ENCODE measurements at places on chromosomes 3 and 15.

DNA sequence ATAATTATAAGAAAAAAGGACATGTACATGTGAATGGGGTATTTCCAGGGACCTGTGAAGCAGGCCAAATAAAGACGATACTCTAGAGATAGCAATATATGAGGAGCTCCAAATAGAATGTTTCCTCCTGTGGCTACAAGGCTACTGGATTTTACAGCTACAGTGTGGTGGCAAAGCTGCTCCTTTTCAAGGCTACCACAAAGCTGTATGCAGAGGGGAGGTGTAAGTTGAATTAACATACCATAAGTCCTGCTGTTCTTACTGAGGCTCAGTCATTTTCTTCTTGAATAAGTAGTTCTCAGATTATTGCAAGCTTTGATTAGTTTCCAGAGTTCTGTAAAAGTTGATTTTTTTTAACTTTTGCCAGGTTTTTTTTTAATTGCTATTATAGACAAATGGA lies 1184.6 kb upstream of the EPHA6 start:
- DNase-seq = no peak

GRCh38 chr3:27160779-27161287 lies 208.3 kb downstream of the NEK10 start:
- no peak for DNase-seq

DNA sequence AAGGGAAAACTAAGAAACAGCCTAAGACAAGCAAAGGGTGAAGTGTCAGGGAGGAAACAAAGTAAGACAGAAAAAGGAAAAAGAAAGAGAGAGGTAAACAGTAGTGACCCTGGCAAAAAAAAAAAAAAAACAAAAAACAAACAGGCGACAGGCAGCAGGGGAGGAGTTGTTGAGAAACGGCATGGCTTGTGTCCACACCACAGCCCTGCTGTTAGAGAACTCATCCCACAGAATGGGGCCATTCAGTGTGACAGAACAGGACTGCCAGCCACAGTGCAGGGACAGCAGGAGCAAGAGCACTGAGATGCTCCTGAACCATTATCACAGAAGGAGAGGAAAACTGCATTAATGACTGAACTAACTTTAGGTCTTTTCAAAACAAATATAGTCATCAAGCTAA lies 29.7 kb downstream of the MECOM start:
- DNase-seq = no peak

DNA sequence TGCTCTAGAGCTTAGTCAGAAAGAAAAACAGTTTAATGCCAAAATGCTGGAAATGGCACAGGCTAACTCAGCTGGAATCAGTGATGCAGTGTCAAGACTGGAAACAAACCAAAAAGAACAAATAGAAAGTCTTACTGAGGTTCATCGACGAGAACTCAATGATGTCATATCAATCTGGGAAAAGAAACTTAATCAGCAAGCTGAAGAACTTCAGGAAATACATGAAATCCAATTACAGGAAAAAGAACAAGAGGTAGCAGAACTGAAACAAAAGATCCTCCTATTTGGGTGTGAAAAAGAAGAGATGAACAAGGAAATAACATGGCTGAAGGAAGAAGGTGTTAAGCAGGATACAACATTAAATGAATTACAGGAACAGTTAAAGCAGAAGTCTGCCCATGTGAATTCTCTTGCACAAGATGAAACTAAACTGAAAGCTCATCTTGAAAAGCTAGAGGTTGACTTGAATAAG lies 150.5 kb upstream of the LRRFIP2 start:
- no peak for DNase-seq

DNA sequence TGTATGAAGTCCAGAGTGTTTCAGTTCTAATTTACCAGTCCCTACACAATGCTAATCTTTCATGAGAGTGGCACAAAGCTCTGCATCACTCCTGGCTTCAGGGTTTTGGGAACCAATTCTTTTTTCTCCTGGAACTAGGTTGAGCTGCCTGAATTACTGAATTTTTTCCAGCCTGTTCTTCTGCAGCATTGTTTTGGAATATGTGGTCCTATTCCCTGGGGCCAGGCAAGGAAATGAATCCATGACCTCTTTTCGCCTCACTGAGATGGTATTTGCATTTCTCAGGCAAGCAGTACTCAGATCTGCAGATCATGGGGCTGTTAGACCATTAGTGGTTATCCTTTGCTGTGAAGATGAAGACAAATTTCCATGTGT lies 25.6 kb upstream of the GPR171 start:
- no peak for DNase-seq

DNA sequence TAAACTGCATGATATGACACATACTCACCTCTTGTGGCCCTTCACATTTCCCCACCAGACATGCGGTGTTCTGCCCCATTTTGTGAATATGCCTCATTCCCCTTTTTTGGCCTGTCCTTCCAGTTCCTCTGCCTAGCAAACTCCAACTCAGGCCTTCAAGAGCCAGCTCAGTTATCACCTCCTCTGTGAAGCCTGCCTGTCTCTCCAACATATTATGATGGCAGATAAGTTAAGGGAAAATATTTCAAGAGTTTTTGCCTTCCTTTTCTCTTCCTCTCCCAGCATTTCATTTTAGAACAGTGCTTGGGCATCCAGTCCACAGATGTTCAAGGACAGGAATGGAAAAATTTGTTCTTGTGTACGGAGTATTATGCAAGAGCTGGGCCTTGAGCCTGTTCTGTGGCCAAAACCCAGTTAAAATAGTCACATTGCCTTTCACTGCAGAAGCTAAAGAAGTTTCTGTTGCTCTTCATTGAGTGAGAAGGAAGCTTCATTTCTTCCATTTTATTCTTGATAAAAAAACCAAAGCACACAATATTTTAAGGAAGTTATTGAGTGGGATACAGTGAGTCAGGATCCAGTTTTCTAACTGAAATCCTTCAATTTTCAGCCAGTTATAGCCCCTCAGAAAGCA lies 192.0 kb downstream of the GHSR start:
- no peak for DNase-seq

- no peak for DNase-seq
Observed at GRCh38 chr3:108177536-108177935, 44.7 kb downstream of the IFT57 start.

- DNase-seq = no peak
Observed at GRCh38 chr15:43214592-43215295, 6.1 kb downstream of the EPB42 start.

DNA sequence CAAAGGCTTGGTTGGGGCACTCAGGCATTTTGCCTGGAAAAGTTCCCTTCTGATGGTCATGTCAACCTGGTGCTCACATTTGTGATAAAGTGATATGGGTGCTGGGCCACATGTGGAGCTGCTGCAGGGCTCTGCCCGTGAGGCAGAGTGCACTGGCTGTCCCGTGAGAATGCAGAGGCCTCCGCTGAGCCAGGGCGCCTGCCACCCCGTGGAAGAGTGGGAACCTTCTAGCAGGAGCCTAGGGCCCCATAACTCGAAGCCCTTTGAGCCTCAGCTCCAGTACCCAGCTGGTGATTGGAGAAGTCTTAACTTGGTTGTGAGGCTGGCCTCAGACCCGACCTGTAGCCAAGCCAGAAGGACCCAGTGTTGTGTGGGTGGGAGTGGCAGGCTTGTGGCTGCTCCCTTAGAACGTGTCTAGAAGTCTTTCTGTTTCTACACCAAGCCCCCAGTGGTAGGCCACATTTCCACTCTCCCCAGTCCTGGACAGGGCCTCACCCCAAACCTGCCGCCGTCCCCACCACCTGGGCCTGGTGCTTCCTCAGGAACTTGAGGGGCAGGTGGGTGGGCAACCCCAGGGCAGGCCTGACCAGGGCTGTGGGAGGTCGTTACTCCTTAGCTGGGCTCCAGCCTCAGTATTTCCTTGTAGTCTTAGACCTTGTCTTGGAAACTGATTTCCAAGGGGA lies 19.7 kb downstream of the SEC61A1 start:
- no peak for DNase-seq

GRCh38 chr3:170689296-170689829 lies 103.5 kb upstream of the SLC7A14 start:
- no peak for DNase-seq

- DNase-seq = no peak
Observed at GRCh38 chr3:43926055-43926454, 235.3 kb downstream of the ABHD5 start.

DNA sequence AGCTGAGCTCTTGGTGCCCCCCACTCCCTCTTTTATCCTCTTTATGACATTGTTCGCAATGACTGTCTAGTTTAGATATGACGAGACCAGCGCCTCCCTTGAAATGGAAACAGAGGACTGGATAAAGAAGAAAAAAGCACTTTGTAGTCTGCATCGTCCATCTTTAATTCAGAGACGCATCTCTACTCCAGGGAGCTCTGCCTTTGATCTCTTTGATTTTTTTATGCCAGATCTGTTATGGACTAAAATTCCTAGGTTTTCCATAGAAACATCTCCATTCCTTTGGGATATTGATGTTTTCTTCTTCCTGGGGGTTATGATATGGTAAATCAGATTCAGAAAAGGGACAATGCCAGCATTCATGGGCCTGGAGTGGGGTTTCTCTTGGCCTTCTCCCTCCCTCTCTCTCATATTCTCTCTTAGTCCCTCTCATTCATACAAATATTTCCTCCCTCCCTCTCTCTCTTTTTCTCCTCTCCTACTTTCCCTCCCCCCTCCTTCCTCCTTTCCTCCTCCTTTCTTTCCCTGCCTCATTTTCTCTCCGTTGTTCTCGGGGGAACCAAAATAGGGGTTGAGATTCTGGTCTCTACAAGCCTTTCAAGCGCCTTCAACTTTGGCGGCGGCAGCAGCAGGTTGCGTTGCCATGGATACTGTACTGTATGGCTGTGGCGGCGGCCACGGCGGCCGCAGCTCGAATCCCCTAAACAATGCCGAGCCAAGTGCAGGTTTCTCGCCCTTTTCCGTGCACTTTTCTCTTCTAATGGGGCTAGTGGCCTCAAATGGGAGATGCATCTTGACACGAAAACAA lies 45.5 kb downstream of the ZIC4 start:
- DNase-seq = no peak

DNA sequence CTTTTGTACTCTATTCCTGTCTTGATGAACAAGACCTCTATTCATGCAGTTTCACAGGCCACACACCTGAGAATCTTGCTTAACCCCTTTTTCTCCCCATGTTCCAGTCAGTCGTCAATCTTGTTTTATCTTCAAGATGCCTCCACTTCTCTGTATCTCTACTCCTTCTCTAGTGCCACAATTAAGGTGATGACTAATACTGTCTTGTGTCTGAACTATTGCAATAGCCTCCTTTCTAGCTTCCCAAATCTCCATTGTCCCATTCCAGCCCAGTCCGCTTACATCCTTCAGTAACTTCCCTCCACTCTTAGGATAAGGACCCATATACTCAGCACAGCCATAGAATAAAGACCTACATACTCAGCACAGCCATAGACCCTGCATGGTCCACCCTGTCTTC lies 24.7 kb downstream of the CHST14 start:
- no peak for DNase-seq

- DNase-seq = no peak
Observed at GRCh38 chr3:69855436-69856162, 116.3 kb downstream of the MITF start.

DNA sequence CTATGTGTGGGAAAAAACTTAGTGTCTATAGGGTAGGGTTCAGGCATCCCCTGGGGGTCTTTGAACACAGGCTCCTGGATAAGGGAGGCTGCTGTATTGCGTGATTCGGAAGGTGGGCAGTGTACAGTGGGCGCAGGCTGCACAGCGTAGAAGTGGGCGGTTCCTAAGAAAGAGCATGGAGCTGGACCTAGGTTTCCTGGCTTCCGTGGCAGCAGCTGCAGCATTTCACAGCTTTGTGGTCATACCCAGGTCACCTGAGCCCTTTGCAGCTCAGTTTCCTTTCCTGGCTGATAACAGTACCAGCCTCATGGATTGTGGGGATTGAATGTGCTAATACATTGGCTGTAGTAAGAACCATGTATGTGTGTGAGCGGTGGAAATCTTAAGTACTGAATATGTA lies 22.2 kb downstream of the CFAP100 start:
- no peak for DNase-seq

GRCh38 chr3:125128861-125129501 lies 73.2 kb upstream of the HEG1 start:
- DNase-seq = no peak

DNA sequence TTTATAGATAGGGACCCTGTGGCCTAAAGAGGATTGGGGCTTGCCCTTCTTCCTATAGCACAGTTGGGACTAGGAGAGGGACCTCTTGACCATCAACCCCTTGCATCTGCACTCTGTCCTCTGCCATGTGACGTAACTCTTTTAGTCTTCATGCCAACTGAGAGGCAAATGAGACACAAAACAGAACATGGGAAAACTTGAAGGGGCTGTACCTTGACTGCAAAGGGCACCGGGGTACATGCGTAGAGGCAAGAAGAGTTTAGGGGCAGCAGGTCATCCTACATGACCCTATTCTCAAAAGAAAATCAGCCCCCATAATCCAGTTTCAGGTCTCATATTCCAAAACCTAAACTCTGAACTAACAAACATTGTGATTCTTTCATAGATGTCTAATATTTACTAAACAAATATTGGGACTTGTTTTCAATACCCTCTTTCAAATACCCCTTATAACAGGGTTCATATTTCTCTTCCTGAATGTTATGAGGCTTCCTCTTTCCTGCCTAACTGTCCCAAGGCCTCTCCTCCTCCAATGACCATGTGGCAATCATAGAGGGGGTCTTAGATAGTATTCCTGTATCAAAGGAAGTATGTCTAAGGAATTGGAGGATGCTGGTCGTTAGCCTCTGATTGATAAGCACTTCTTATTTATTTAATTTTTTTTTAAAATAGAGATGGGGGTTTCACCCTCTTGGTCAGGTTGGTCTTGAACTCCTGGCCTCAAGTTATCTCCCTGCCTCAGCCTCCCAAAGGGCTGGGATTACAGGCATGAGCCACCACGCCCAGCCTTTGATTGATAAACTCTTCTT lies 20.6 kb downstream of the ACKR2 start:
- no peak for DNase-seq

- DNase-seq = no peak
Observed at GRCh38 chr3:118799303-118799702, 235.3 kb downstream of the IGSF11 start.

GRCh38 chr3:193938613-193939012 lies 197.3 kb upstream of the HES1 start:
- DNase-seq = no peak

DNA sequence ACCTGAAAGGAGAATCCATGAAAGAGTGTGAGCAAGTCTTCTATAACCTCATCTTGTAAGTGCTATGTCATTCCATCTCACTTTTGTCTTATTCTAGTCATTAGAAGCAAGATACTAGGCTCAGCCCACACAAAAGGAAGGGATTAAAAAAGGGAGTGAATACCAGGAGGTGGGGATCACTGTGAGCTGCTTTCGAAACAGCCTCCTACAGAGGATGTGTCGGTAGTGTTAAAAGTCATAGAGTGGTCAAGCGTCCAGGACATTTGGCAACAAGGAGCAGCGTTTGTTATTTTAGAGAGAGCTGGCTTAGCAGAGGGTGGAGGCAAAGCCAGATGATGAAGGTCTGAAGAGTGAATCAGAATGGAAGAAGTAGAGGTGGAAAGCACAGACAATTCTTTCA lies 11.7 kb upstream of the ZNF148 start:
- no peak for DNase-seq

DNA sequence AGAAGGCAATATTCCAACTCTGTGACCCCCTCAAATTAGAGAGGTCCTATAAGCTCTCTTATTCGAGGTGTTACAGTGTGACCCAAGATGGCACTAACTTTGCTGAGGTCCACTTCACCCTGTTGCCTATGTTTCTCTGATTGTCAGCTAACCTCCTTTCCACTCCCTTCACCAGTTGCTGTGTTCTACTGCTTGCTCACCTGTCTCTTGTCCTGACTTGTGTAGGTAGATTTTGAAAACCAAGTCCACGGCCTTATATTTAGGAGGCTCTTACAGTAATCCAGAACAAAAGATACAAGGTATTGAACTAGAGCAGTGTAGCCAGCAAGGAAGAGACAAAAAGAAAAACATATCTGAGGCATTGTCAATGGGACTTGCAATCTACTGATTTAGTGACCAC lies 20.1 kb upstream of the GSK3B start:
- DNase-seq = no peak
